Stimulated activated CD4-positive, alpha-beta T cell treated with anti-CD3 and anti-CD28 coated beads, Interleukin-15, amount 100 ng/mL, for 48 hours (primary cell): ENCODE measurements at places on chromosomes 16 and 17.

GRCh38 chr16:76835779-76836300, 355.1 kb upstream of the MON1B start:
- no peak for DNase-seq

GRCh38 chr16:85126394-85126704, 14.1 kb upstream of the CIBAR2 start:
- DNase-seq = no peak

DNA sequence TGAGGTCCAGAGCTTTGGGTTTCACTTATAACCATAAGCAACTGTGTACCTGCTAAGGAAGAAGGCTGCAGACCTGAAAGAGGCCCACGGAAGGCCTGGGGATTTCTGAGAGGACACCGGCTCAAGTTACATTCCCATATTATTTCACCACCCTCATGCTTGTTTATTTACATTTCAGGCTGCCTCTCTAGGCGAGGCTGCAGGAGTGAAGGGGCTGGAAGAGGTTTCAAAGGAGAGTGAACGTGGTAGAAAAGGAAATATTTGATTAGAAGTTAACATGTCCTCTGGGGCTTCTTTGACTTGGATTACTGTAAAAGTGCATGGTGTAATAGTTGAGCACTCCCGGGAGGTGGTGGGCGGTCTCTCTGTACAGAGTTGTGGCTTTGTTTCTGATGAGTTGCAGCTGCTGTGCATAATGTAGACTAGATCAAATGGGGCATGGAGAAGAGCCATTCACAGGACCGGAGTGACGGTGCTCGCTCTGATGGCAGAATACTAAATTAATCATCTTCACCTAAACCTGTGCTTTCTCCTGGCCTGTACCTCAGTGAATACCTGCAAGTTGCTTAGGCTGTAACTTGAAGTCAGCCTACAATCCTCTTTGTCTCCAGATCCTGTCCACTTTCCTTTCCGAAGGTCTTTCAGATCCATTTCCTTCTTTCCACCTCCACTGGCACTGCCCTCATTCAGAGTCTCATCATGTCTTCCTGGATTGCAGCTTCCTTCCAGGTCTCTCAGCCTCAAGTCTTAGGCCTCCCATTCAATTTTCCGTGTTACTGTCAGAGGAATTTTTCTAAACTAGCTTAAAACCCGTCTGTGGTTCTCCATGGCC, 1.9 kb upstream of the CPD start:
- peak; percentile 46 for DNase-seq

DNA sequence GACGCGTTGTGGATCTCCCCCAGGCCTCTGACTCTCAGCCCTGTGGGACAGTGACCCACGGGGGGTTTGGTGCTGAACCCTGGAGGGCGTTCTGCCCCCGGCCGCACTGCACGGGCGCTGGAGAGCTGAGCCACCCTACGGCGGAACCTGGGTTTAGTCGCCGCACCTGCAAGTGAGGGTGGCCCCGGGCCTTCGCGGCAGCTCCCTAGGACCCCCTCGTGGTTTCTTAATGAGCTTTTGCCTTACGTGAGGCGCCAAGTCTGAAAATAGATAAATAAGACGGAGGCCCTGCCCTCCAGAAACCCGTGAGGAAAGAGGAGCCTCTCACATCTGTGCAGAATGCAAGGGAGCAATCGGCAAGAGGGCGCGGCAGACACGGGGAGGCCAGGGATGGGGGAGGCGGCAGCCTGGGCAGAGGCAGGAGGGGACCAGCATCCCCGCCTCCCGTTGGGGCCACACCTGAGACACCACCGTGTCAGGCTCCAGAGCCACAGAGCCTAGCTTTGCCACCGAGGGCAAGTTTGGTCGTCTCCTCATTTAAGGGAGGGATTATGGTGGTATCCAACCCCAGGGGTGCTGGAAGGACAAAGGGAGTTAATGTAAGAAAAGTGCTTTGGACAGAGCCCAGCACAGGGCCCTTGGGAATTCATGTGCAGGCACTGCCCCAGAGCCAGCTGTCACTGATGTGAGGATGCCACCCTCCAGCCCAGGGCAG, 153.2 kb upstream of the CHMP6 start:
- no peak for DNase-seq

- DNase-seq = no peak
These were observed 49.0 kb upstream of the CHMP6 start for GRCh38 chr17:80942423-80943345.

DNA sequence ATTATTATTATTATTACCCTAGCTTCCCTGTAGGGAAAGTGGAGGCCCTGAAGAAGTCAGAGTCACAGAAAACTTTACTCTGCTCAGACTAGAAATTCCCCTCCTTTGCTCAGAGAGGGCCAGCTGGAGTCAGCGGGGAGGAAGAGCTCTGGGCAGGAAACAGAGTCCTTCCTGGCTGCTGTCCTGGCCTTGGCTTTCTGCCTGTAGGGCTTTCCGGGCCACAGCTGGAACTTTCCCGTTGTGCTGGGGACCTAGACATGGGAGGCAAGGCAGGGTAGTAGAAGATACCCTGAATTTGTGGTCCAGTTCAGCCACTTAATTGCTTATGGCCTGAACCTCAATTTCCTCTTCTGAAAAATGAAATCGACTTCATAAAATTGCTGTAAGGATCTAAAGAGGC, 14.0 kb upstream of the CCL2 start:
- no peak for DNase-seq

DNA sequence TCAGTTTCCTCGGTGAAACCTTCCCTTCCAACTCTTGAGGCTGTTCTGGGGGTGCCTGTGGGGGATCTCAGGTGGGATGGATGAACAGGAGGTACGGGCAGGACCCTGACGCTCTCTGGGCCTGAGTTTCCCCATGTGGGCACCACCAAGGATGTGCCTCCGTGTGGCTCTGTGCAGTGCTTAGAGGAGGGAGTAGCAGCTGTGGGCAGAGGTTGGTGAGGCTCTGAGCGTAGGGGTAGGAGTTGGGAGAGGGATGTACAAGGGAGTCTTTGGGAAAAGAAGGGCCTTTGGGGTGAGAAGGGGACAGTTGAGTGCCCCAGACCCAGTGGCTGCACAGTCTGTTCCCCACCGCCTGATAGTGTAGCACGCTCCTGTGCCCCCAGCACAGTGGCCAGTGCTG, 59.1 kb downstream of the SNX20 start:
- DNase-seq = no peak

- DNase-seq = no peak
These were observed 6.5 kb downstream of the SLC38A8 start for GRCh38 chr16:84036131-84036530.

- no peak for DNase-seq
These were observed 114.6 kb downstream of the SLC39A11 start for GRCh38 chr17:72977771-72978417.

GRCh38 chr16:82263521-82264143, 93.6 kb upstream of the MPHOSPH6 start:
- peak; percentile 10 for DNase-seq

GRCh38 chr16:56262551-56263245, 71.4 kb downstream of the GNAO1 start:
- no peak for DNase-seq

GRCh38 chr16:64004116-64004515, 1117.7 kb downstream of the CDH11 start:
- no peak for DNase-seq

GRCh38 chr17:2172077-2172851, 117.4 kb downstream of the HIC1 start:
- no peak for DNase-seq

DNA sequence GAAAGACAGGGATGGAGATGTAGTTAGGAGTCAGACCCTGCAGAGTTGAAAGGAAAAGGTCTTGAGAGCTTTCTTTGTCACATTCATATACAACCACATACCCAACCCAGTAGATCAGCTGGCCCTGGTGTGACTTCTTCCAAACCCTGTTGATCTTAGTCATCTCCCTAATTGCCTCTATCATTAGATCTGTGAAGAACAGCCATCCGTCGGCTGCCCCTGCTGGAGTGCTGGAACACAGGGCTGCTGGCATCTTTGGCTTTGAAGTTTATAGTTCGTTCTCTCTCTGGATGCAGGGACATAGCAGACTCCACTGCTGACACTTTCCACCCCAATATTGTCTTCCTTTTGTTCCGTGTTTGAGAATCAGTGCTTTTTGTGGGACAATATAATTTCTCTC, 10.4 kb upstream of the SMG8 start:
- DNase-seq = no peak

GRCh38 chr16:86069736-86070298, 170.9 kb downstream of the IRF8 start:
- DNase-seq = no peak

- peak; percentile 12 for DNase-seq
These were observed 40.8 kb upstream of the BHLHA9 start for GRCh38 chr17:1229349-1229899.

GRCh38 chr17:16875662-16876061, 96.3 kb downstream of the TNFRSF13B start:
- no peak for DNase-seq

DNA sequence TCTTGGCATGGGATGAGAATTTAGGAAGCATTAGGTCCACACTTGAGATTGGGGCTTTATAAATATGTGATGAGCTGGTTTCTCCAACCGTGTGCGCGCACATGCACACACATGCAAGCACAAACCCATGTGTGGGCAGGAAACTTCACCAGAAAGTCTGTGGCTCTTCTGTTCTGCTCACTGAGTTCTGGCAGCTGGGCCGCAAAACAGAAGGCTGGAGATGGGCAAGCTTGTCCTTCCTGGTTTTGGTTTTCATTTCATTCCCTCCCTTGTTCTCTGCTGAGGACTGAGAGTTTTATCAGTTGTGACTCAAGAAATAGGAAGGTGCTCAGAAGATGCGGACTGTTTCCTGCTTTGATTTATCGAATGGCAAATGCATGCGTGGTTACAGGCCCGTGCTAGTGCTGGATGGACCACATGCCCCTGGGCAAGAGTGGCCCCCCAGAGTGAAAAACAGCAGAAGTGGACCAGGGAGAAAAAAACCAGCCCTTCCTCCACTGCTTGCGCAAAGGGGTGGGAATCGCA, 14.1 kb downstream of the MAP3K14 start:
- DNase-seq = no peak

DNA sequence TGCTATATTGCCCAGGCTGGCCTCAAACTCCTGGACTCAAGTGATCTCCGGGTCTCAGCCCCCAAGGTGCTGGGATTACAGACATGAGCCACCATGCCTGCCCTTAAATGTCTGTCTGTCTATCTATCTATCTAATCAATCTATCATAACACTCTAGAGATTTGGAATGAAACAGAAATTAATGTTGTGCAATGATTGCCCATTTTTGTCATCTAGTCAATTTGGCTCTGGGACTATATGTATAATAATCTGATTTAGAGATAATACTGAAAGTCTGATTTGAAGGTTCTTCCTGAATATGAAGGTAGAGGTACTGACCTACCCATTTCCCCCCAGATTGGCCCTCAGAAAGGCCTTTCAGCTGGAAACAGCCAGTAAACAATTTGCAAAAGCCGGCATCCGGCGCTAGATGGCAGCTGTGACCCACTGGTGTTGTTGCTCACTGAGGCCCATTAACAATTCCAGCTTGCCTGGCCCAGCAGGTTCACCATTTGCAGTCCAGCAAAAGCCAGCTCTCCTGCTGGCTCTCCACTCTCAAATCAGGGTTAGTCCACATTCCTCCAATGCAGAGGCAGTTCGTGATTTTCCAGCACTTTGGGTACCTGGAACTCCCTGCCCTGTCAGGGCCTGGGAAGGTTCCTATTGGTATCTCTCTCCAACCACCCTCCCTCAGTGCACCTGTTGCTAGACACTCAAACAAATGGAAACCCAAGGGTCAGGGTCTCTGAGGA, 22.9 kb upstream of the C16orf87 start:
- peak; percentile 50 for DNase-seq

- DNase-seq = no peak
These were observed 162.8 kb downstream of the FOXL1 start for GRCh38 chr16:86740906-86741799.

- no peak for DNase-seq
These were observed 34.1 kb upstream of the ELAC2 start for GRCh38 chr17:13051915-13052314.

DNA sequence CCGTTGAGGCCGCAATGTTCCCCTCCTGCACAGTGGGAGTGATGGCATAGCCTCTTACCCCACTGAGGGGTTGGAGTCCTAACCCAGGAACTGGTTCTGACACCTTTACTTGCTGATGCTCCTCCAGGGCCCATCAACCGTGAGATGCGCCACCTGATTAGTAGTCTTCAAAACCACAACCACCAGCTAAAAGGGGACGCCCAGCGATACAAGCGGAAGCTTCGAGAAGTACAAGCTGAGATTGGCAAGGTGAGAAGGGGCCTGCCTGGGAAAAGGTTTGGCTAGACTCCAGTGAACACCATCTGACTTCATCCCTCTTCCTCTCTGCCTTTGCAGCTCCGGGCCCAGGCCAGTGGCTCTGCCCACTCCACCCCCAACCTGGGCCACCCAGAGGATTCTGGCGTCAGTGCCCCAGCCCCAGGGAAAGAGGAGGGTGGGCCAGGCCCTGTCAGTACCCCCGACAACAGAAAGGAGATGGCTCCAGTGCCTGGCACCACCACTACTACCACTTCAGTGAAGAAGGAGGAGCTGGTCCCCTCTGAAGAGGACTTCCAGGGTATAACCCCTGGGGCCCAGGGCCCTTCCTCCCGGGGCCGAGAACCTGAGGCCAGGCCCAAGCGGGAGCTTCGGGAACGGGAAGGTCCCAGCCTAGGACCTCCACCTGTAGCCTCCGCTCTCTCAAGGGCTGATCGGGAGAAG, 5.8 kb downstream of the RNF40 start:
- DNase-seq = no peak

- DNase-seq = no peak
These were observed 3.0 kb upstream of the RMI2 start for GRCh38 chr16:11342021-11342855.

DNA sequence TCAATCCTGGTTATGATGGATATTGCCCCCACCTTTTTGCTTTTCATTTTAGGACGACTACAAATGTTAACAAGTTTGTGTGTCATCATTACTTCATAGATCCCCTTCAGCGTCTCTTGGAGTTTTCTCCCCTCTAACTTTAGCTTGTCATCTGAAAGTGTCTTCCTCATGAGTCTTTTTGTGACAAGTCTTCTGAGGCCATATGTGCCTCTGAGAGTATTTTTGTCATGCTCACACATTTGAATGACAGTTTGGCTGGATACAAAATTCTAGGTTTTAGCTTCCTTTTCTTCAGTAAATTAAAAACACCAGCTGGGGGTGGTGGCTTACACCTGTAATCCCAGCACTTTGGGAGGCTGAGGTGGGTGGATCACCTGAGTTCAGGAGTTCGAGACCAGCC, 203.8 kb upstream of the CHMP6 start:
- no peak for DNase-seq

DNA sequence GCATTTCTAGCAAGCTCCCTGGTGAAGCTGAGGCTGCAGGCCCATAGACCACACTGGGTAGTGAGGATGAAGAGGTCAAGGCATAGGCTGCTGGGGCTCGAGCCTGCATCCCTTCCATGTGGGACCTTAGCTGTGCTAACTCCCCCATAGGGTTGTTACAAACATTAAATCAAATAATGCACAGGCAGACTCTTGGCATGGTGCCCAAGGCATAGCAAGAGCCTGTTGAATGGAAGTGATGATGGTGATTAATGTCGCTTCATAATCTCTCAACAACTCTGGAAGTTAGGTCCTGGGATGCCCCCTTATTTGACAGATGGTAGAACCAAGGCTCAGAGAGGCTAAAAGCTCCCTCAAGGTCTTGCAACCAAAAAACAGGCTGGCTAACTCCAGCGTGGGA, 283.9 kb upstream of the EEF2KMT start:
- DNase-seq = no peak
